Tongue (tissue), 3 donors: ENCODE measurements at places on chromosomes 2 and 18. TPM values are rescaled to one million over a fixed set of nuclear protein-coding genes. Genes with fewer than 3 reads are reported as not detected.

DNA sequence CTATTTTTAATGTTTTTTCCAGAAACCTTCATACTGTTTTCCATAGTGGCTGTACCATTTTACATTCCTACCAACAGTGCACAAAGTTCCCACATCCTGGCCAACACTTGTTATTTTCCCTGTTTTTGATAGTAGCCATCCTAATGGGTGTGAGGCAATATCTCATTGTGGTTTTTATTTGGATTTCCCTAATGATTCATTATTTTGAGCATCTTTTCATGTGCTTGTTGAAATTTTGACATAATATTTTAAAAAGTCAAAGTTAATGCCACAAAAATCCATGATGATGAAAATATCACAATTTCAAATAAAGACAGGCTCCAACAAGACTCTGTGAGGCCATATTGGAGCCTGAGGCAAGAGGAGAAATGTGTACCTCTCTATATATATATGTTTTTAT is 50.2 kb downstream of the VWA3B start:
- no peak for DNase-seq

GRCh38 chr2:216236486-216236885 is 127.3 kb downstream of the XRCC5 start:
- DNase-seq: no peak

Gene GNAL
- total RNA-seq: 3.9 TPM

- DNase-seq: no peak
Measured at GRCh38 chr2:12560618-12561017, 156.1 kb upstream of the TRIB2 start.

Gene PSMA8
- total RNA-seq: not detected

Gene ZSWIM2
- total RNA-seq: not detected

- DNase-seq: no peak
Measured at GRCh38 chr2:66306483-66306882, 128.4 kb upstream of the MEIS1 start.

GRCh38 chr2:230430957-230431910 is 15.2 kb downstream of the SP100 start:
- DNase-seq: no peak

GRCh38 chr2:168835969-168836368 is 33.5 kb downstream of the NOSTRIN start:
- no peak for DNase-seq

- DNase-seq: peak; percentile 27
Measured at GRCh38 chr2:234422273-234422732, 74.6 kb downstream of the ARL4C start.

DNA sequence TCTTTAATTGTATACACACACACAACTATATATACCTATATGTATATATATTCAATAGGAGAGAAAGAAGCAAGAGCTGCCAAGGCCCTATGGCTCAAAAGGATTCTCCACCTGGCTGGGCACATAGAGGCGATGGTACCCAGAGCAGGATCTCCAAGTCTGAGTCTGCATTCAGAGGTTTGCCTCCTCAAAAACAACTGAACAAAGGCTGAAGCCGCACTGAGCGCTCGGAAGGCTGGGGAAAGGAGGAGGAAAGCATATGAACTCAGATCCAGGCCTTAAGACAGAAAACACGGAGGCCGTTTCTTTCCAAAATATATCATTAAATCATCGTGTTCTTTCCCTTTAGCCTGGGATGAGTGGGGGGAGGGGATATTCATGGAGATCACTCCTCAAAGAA is 3.6 kb downstream of the HOXD12 start:
- DNase-seq: no peak

DNA sequence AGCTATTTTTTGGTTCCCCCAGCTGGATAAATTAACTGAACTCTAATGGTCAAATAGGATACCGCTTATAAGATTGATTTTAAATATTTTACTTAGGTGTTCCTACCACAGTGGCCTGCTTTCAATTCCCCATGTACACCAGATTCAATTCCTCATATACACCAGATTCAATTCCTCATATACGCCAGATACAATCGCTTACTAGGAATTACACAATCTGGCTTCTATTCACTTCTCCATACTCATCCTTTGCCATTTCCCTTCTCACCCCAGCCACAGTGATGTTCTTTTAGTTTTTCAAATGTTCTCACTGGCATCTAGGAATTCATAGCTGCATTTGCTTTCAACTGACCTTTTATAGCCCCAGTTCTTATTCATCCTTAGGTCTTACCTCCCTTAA is 66.5 kb downstream of the SLC40A1 start:
- no peak for DNase-seq

DNA sequence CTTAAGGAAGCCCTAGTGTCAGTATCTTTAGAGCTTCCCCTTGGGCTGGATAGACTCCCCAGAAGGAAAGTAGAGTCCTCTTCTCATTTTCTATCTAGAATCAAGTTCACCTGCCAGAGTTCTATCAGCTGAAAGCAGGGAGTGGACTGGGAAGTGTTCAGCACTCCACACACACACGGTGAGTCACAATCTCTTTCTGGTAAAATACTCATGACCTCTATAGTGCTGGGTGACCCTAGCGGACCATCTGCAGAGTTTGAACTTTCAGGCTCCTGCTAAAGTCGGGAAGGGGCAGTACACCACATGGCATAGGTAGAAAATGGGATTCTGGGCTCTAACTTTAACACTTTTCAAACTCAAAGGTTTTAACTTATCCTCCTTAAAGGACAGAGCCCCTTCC is 43.3 kb downstream of the SAP130 start:
- no peak for DNase-seq

- DNase-seq: peak; percentile 21
Measured at GRCh38 chr2:232238108-232238507, 140.4 kb upstream of the ALPP start.

Gene MAL
- total RNA-seq: 16.9 TPM

GRCh38 chr2:174588463-174588862 is 9.1 kb downstream of the WIPF1 start:
- no peak for DNase-seq

DNA sequence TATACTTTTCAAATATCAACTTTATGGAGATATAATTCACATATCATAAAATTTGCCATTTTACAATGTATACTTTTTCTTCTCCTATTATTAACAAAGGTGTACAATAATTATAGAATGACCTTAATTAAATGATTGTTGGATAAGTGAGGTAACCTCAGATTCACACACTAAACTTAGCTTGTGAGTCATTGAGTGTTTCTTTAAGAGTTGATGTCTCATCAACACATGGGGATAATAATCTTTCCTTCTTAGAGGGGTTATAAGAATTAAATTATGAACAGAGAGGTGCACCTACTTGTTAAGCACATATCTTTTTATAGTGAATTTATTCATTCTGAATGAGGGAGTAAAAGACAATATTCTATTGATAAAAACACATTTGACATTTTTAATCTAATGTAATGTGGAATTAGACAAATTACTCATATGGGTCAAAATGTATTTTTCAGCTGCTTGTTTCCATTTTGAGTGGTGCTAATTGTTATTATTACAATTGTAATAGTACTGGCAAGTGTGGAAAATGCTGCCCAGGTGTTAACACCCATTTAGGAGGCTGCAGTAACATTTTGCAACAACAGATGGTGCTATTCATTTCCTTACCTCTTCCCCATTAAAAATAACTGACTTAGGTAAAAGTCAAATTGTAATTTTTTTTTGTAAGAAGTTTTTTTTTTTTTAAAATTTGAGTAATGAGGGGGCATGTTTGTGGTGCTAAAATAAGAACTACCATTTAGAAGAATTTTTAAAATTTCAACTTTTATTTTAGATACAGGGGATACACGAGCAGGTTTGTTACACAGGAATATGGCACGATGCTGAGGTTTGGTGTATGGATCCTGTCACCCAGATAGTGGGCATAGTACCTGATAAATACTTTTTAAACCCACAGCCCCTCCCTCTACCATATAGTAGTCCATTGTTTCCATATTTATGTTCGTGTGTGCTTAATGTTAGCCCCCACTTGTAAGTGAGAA is 32.1 kb upstream of the DYNAP start:
- DNase-seq: peak; percentile 28

DNA sequence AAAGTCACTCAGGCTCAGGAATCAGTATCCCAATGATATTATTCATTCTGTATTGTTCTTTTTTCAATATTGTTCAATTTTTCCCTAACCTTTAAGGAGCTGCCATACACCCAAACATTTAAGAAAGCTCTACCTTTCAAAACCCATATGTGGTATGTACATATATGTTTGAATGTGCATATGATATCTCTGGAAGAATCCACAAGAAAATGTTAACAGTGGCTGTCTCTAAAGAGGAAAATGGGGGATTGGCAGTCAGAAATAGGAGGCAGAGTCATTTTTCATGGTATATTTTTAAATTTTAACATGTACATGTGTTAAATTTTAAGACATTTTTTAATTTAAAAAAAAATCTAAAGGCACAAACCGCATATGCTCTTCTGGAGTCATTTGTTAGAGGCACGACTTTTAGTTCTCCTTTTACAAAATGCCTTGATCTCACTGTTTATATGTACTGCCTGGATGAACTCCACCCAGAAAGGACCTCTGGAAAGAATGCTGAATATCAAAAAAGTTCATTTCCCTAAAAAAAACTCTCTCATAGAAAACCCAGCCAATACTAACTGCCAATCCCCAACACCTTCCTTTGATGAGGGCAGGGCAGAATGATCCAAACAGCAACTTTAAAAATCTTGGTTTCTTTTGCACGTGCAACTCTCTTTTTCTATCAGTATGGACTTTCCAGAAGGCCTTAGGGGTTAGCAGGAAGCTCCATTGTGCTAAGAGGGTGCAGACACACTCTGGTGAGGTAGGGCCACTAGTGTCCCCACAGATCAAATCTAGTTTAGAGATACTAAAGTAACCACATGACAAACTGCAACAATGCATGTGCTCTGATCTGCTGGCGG is 23.6 kb downstream of the KCTD1 start:
- DNase-seq: no peak
